Uterus (tissue), 4 donors: ENCODE measurements at places on chromosomes 12 and 14. TPM values are rescaled to one million over a fixed set of nuclear protein-coding genes. Genes with fewer than 3 reads are reported as not detected.

The CARMIL3 gene
- total RNA-seq, result 0.48 TPM

The STXBP6 gene
- total RNA-seq, result 15.4 TPM

The HOXC11 gene
- not detected for total RNA-seq

The ITGA5 gene
- 81.6 TPM for total RNA-seq

The MBIP gene
- total RNA-seq, result 29.3 TPM

The BCAT1 gene
- 221 TPM for total RNA-seq

The RARG gene
- 6.4 TPM for total RNA-seq

The PLEKHG7 gene
- not detected for total RNA-seq

The DLK1 gene
- total RNA-seq, result not detected

The CCDC175 gene
- not detected for total RNA-seq

The INSM2 gene
- total RNA-seq, result 0.07 TPM

The TEDC1 gene
- 9.4 TPM for total RNA-seq

The SELPLG gene
- 2.2 TPM for total RNA-seq

The ORAI1 gene
- total RNA-seq, result 20.0 TPM

The TRMT61A gene
- total RNA-seq, result 5.6 TPM

The PLCZ1 gene
- not detected for total RNA-seq

GRCh38 chr12:817941-818600 is 65.7 kb downstream of the WNK1 start:
- DNase-seq, result no peak

GRCh38 chr14:99809360-99809759 is 16.1 kb downstream of the EML1 start:
- DNase-seq, result peak; percentile 84

DNA sequence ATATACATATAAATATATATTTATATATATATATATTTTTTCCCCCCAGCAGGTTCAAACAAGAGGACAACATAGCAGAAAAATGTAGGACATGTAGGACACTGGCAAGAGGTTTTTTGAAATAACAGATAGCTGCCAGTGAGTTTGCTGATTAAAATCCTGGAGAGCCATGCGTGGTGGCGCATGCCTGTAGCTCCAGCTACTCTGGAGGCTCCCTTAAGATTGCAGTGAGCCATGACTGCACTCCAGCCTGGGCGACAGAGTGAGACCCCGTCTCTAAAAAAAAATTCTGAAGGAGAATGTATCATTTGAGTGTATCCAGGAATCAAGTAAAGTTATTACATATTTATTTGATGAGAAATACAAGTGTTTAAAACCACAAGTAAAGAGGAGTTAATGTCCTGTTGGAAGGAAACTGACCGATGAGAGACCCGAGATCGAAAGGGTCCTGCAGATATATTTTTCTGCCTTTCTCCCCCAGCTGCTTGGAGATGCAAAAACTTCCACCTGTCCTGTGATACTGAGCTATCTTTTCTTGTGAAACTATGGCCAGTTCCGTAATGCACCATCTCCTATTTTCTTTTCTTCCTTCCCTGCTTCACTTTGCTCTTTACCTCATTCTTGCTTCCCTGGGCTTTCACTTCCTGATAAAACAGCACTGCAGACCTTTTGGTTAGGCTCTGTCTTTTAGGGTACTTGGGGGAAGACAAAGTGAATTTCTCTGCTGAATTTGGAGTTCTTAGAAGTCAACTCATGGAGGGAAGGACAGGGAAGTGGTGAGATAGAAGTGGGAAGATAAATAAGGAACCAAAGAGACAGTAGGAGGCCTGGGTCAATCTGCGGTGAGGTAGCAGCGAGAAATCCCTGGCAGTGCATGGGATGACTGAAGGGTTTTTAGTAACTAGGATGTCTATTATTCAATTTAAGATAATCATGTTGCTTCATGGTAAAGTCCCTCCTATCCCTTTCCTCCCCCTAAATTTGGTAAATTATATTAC is 41.2 kb upstream of the SLC2A13 start:
- DNase-seq, result no peak

DNA sequence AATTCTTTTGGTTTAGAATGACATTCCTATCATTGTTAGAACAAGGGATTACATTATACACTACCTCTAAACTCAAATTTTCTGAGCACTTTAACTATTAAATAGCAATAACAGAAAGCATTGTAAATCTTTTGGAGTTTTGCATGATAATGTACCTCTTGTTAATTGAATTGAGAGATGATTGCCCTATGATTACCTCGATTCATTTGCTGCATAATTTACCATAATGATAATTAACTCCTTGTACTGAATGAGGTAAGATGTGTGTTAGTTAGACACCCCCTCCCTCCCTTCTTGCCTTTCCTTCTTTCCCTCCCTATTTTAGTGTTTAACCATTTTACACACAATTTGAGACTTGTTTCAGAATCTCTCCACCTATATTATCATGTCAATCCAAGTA is 469.2 kb downstream of the DIO2 start:
- DNase-seq, result no peak

- DNase-seq, result no peak
Measured at GRCh38 chr14:34420547-34421150, 41.4 kb downstream of the SPTSSA start.

- DNase-seq, result no peak
Measured at GRCh38 chr12:56037161-56037560, 4.6 kb upstream of the RPS26 start.

DNA sequence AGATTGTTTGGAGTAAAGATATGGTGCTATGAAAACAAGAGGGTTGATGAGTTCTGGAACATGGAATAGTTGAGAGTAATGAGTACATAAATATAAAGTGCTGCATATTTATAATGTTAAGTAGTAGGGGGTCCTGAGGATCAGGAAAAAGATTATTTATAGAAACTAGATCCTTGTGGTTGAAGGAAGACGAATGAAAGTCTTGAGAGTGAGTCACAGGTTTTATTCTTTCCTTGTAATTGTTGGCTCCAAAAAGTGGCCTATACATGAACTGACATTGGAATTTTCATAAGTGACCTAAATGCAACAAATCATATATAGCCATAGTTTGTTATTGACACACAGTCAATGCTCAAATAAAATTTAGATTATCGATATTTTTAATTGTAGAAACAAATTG is 440.4 kb upstream of the PRICKLE1 start:
- no peak for DNase-seq

DNA sequence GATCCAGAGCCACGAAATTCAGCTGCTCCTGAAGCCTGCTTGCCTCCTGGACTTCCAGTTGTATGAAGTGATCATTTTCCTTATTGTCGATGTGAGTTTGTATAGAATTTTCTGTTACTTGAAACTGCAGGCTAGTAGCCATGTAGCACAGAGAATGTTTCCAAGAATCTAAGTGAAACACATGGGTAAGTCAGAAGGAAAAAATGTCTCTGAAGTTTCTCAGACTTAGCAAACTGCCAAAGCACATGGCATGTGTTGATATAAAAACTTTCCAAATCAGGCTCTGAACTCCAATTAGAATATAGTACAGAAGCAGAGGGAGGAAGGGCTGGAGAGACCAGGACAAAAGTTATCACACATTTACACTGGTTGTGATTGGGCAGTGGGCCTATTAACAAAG is 9.8 kb upstream of the PCNX1 start:
- no peak for DNase-seq

- DNase-seq, result no peak
Measured at GRCh38 chr12:1933342-1934051, 15.0 kb upstream of the CACNA2D4 start.

- DNase-seq, result no peak
Measured at GRCh38 chr14:94918896-94919295, 149.0 kb upstream of the GSC start.

GRCh38 chr14:77573964-77574363 is 42.5 kb downstream of the SPTLC2 start:
- DNase-seq, result no peak

DNA sequence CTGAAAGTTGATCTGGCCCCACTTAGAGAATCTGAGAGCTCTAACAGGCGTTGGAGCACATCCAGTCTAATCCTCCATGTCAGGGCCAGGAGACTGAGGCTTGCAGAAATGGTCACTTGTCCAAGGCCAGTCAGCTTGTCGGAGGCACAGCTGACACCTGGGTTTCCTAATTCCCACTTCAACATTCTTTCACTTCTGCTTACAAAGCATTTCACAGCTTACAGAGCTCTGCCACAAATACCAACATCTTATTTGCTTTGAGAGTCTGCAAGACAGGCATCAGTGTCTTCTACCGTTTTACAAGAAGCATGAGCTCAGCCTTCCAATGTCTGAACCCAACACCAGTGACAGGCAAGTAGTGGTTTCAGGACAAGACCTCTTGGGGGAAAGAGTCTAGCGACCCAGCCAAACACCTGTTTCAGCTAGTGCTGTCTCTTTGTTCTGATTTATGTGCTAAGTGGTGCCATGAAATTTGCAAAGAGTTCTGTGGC is 31.8 kb downstream of the ISCA2 start:
- no peak for DNase-seq

GRCh38 chr14:43896044-43896443 is 611.0 kb downstream of the FSCB start:
- no peak for DNase-seq

DNA sequence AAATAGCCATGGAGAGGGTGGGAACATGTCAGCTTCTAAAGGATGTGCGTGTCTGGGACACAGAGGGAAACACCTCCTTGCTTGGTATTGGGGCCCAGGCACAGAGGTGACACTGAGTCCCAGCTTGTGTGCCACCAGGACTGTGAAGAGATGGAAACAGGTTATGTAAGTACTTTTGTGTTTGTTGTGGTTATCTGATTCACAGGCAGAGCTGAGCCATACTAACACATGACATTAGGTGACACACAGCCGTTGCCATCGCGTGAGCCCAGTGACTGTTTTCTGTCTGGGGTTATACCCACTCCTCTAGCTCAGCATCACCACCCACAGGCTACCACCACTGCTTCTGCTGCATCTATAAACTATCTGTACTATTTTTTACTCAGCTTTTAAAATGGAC is 12.1 kb upstream of the FLVCR2 start:
- DNase-seq, result no peak

DNA sequence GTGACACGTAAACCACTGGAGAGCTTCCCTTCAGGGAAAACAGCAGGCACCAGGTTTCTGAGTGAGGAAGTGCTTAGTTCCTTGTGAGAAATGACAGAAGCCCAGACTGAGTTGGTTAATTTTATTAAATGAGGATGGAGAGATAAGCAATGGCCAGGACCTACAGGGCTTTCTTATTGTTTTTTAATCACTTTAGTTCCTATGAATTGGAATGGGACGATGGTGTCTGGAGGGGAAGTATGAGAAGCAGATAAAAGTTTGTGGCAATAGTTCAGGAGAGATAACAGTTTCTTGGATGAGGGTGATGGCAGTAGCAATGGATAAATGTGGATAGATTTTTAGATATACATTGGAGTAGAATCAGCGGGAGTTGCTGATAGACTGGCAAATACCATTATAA is 86.5 kb upstream of the PTPRR start:
- DNase-seq, result no peak

- DNase-seq, result no peak
Measured at GRCh38 chr14:23115039-23115731, 3.9 kb downstream of the CEBPE start.

DNA sequence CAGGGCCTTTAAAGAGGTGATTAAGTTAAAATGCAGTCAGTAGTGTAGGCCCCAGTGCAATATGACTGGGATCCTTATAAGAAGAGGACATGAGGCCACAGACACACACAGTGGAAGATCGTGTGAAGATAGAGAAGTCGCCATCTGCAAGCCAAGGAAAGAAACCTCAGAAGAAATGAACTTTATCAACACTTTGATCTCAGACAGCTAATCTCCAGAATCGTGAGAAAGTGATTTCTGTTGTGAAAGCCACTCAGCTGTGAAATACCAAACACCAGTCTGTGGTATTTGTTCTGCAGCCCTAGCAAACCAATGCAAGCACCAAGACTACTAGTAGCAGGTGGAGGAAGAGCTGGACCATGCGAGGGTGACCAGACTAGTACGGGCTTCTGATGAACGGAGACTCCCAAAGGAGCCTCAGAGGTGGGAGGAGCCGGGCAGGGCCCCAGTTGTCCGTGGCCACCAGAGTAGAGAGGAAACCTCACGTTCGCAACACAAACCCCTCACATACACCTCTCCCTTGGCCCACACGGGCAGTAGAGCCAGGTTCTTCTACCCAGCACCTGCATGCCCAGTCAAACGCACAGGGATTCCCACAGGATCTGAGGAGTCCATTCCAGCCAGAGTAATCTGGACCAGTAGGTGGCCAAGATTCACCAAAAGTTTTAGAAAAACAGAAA is 243.0 kb downstream of the TTC8 start:
- DNase-seq, result no peak

GRCh38 chr14:52547526-52547925 is 4.8 kb downstream of the TXNDC16 start:
- no peak for DNase-seq

- no peak for DNase-seq
Measured at GRCh38 chr14:35341454-35341750, 49.2 kb downstream of the PSMA6 start.

- DNase-seq, result no peak
Measured at GRCh38 chr12:4947253-4947652, 37.5 kb downstream of the KCNA1 start.

GRCh38 chr14:72774894-72775620 is 118.8 kb downstream of the DPF3 start:
- no peak for DNase-seq

GRCh38 chr14:69214393-69214792 is 23.1 kb downstream of the EXD2 start:
- no peak for DNase-seq

DNA sequence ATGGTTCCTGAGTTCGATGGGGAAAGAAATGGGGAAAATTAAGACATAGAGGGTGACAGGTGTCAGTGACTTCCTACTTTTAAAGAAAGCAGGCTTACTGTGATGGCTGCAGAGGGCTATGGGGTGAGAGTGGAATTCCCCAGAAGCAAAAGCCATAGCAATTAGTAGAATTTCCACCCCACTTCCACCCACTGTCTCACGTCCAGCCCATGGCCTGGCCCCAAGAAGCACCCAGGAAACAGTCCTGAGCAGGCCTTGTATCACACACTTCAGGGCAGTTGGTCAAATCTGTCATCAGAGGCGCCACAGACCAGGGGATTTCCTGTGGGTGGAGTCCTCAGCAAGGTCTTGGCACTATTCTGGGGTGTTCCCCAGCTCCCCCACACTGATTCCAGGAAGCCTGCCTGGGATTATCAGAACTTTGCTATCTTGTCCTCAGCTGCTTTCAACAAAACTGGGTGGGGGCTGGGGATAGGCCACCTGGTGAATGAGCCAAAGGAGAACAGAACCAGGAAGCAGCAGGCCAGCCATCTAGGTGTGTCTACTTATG is 120.1 kb upstream of the CCND2 start:
- no peak for DNase-seq

GRCh38 chr14:56310643-56311042 is 192.4 kb downstream of the PELI2 start:
- DNase-seq, result no peak
